ENCODE measurements at places on chromosomes 2 and 18.

- DNase-seq, result no peak
These were observed 181.2 kb downstream of the PPP1R1C start for GRCh38 chr2:182166841-182167240.

DNA sequence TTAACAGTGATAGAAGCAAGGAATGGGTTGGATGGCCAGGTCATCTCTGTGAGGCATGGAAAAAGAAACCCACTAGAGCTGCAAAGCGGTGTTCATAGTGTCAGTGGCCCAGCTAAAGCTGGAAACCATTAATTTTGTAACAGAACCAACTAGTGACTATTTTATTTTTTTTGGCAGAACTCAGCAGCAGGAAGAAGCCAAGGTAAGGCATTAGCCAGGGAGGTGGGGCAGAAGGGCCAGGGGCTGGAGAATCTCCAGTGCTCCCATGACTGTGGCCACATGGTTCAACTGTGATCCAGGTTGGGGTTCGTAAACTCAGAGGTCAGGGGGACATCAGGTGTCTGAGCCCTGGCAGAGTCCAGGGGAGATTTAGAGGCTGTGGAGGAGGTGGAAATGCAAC lies 25.9 kb upstream of the YES1 start:
- DNase-seq, result no peak

- no peak for DNase-seq
These were observed 79.2 kb downstream of the NDUFA10 start for GRCh38 chr2:239945751-239946561.

DNA sequence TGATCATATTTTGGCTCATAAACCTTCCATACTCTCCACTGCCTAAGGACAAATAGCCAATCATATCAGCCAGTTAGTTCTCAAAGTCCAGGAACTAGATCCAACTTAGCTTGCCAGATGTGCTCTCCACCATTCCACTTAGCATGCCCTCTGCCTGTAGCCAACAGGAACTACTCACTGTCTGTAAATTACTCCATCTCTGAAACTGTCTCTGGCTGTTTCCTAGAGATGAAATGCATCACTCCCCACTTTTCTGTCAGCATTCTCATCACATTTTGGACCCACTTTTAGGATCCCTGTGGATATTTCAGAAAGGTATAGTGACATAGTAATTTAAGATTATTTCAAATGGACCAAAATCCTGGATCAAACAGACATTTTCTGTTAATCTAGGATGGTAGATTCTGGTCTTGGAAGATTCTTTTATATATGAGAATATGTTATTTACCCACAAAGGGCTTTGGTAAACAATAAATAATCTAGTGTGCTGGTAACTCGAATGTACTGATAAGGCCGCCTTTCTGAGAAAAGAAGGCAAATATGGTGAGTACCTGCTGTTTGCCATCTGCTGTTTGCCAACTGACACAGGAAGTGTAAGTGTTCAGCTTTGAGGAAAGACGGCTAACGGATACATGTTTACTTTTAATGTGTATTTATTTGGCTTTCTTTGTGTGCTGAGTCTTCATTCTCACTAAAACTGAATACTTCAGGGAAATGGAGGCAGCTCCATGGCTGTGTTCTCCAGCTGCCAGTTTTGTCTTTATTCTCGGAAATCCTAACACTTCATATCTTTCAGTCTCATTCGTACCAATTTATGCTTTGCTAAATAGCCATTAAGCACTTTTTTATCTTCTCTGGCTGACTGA lies 79.5 kb downstream of the EVA1A start:
- DNase-seq, result no peak

- DNase-seq, result no peak
These were observed 58.4 kb upstream of the PGAP1 start for GRCh38 chr2:196984903-196985302.

DNA sequence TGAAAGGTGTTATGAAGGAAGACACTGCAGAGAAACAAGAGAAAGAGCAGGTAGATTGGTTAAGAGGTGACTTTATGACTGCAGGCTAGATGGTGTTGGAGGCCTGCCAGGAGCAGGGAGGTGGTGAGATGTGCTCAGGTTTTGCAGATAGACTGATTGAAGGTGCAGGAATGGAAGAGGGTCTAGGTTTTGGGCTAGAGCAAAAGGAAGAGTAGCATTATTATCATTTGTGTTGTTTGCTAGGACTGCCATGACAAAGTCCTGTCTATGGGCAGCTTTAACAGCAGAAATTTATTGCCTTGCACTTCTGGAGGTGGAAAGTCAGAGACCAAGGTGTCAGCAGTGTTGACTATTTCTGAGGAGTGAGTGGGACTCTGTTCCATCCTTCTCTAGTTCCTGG lies 172.9 kb upstream of the SOX11 start:
- no peak for DNase-seq

- DNase-seq, result no peak
These were observed 1.4 kb upstream of the KCNG3 start for GRCh38 chr2:42495234-42495581.

GRCh38 chr2:218895759-218896500 lies 15.3 kb downstream of the WNT10A start:
- no peak for DNase-seq

- no peak for DNase-seq
These were observed 386.9 kb downstream of the FIGN start for GRCh38 chr2:163348857-163349380.

GRCh38 chr18:49486134-49486533 lies 900 bp downstream of the C18orf32 start:
- no peak for DNase-seq

GRCh38 chr2:154826827-154827226 lies 128.3 kb downstream of the KCNJ3 start:
- no peak for DNase-seq

DNA sequence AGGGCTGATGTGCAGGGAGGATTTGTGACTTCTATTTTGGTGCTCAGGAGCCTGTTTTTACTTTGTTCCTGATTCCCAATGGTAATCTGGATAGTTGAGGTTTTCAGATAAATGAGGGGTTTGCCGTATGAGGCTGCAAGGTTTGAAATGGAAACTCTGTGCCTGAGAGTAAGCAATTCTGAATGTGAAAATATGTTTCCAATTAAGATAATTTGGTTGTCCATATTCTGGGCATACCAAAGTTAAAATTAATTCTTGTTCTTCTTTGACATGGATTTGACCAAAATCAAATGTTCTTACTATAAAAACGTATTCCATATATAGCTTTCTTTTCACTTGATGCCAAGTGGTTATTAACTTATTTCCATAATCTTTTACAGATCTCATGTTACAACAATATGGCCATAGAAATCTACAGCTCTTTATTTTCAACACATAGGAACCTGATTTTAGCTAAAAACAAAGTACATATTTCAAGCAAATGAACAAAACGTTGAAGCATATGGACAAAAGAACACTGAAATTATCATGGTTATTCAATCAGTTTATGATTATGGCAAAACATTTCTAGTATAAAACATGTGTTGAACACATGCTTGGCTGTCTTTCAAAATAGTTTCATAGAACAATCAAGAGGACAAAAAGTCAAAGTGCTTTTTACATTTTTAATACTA lies 63.4 kb upstream of the ARHGAP28 start:
- DNase-seq, result no peak

DNA sequence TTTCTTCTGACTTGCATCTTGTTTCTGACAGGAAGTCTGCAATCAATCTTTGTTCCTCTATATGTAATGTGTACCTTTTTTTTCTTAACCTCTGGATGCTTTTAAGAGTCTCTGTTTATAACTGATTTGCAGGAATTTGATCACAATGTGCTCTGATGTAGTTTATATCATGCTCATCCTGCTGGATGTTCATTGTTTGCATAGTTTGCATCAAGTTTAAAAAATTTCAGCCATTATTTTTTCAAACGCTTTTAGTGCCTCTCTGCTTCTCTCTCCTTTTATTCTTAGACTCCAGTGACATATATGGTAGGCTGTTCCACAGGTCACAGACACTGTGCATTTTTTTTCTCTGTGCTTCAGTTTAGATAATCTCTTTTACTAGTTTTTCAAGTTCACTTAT lies 23.9 kb downstream of the RBKS start:
- no peak for DNase-seq

GRCh38 chr2:37573451-37574388 lies 97.7 kb downstream of the CDC42EP3 start:
- no peak for DNase-seq

DNA sequence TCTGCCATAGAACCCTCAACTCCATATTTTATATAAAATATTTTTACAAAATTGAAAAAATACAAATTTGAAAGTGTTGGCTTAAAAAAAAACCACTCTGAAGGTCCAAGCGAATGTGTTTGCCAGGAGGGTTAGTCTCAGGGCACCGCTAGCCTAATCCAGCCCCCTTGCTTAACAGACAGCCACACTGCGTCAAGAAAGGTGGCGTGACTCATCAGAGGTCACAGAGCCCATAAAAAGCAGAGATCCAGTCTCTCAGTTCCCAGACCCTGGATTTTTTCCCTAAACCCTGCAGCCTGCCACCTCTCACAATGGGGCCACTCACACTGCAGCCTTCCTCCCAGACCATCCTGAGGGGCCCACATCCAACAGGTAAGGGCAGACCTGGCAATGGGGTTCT lies 3.9 kb upstream of the TNS1 start:
- no peak for DNase-seq

DNA sequence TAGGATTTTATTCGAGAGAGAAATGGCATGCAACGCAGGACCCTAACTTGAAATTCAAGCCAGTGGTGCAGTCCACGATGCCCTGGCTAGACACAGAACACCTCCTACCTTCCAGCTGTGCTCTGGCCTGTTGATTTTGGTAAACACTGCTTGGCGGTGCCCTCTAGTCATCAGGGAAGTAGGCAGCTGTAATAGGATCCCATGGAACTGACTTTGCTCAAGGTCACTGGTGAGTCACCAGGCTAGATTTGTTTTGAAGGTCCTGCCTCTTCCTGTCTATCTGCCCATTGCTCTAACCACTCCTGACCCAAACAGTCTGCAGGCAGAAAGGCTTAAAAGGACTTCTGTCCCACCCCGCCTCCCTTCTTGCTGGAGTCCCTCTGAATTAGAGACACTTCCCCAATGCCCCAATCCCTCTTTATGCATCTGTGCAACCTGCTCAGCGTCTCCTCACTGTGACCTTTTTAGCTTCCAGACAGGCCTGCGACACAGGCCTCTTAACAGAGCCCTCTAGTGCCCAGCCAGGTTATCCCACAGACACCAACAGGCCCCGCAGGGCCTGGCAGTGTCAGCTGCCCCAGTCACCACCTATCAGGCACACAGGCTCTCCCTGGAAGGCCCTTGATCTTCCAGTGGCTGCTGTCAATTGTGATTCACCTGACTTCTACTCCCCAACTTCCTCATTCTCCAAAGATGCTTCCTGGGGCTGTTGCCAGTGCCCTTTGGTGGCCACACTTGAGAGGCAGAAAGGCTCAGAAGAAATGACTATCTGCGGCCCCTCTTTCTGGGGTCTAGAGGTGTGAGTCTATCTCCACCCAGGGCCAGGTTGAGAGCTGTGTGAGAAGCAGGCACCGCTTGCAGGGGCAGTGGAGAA lies 5.2 kb downstream of the TMEM127 start:
- DNase-seq, result no peak

DNA sequence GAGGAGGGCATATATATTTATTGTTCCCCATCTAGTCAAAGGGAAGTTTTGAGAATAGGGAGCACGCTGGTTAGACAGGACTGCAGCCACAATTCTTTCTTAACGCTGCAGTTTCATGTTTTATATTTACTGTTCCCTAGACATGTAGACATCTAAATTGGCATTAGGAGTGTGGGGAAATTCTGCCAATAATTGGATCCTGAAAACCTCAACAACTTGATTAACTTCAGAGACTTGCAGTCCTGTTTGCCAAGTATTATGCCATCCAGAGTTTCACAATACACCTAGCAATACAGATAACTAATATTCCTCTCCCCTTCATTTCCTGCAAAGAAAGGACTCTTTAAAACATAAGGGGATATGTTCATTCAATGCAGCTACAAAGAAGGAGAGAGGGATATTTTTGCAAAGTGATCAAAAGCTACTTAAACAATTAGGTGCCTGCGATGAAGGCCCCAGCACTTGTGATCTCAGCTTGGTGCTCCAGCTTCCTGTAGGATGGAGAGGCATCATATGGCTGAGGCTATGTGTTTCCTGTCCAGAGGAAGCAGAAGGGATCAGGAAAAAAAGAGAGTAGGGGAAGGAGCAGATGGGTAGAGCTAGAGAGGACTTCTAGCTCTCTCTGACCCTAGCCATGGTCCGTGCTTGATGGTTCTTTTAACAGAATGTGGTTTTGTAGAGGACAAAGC lies 264.4 kb downstream of the MTX2 start:
- DNase-seq, result no peak

GRCh38 chr2:208294482-208295024 lies 28.5 kb downstream of the PIKFYVE start:
- DNase-seq, result no peak

DNA sequence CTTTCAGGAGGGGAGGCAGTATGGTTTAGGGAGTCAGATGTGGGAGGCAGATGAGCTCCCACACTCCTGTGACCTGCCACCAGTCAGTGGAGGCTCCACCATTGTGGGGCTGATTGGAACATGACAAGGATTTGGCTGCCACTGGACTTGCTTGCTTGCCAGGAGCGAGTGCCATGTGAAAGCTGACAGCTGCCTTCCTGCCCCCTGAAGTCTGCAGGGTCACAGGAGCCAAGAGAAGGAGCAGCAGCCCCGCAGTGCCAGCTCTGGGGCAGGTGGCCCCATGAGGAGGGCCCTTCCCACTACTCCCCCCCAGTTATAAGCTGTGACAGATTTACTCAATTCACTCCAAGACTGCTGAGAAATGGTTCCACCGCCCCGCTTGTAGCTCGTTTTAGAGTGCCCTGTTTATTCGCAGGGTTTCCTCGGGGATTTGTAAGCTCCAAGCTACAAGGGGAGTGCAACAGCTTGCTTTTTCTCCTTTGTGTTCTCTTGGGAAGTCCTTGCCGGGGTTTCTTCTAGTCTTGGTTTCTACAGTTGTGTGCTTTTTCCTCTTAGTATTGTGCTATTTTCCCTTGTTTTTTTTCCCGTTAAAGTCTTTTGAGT lies 414.3 kb downstream of the MEIS1 start:
- DNase-seq, result no peak

DNA sequence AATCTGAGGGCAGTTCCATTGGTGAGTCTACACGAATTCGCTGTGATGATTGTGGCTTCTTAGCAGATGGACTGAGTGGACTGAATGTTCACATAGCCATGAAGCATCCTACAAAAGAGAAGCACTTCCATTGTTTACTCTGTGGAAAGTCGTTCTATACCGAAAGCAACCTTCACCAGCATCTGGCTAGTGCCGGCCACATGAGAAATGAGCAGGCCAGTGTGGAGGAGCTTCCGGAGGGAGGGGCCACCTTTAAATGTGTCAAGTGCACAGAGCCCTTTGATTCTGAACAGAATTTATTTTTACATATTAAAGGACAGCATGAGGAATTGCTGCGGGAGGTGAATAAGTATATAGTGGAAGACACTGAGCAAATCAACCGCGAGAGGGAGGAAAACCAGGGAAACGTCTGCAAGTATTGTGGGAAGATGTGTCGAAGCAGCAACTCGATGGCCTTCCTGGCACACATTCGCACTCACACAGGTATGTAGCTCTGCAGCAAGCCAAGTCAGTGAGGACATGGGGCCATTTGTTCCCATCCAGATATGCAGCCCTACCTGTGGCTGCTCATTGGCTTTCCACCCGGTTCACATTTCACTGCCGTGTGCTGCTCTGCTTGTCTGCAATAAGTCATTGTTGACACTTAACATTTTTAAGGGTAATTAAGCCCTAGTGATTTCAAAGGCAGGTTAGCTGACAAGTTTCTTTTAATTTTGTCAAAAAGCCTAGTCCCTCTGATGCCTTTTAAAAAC lies 37.7 kb downstream of the ZNF407 start:
- DNase-seq, result no peak

- peak; percentile 4 for DNase-seq
These were observed 34.9 kb downstream of the C18orf54 start for GRCh38 chr18:54392543-54393023.
